ENCODE measurements at places on chromosomes 5 and 9.

GRCh38 chr9:137305060-137305797, 3.2 kb upstream of the NRARP start:
- no peak for DNase-seq

- no peak for DNase-seq
Measured at GRCh38 chr9:101421653-101422065, 13.9 kb downstream of the ALDOB start.

DNA sequence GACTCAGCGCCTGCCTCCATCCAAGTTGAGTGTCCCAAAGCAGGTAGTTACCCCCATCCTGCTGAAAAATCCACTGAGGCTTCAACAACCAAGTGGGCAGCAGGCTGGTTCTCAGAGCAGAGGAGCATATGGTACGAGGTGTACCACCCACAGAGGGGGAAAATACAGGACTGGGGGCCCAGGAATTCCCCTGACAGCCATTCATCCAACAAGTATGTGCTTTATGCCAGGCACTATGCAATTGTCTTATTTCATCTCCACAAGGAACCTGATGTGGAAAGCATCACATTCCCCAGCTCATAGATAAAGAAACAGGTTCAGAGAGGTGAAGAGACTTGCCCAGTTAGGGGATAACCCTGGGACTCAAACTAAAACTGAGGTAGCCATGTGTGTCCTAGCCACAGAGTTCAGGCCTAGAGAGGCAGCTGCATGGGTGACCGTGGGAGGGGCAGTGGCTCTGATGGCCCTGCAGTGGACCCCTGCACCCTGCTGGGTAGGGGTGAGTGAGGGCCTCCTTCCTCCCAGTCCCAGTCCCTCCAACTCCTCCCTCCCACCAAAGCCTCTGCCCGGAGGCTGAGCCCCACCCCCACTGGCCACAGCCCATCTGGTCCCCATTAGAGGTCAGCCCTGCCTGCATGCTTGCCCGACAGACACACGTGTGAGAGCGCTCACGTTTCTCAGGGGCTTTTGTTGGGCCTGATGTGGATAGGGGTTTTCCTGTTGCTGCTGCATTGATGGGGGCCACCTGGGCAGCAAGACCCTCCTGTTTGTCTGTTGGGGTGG, 11.5 kb downstream of the PDLIM4 start:
- no peak for DNase-seq

- DNase-seq = no peak
Measured at GRCh38 chr5:14343376-14343775, 200.2 kb downstream of the TRIO start.

- DNase-seq = no peak
Measured at GRCh38 chr9:95506428-95506677, 10.4 kb downstream of the PTCH1 start.

- no peak for DNase-seq
Measured at GRCh38 chr5:124661317-124662141, 84.9 kb downstream of the ZNF608 start.

- DNase-seq = no peak
Measured at GRCh38 chr5:179765400-179765799, 28.4 kb upstream of the LTC4S start.

GRCh38 chr9:118446943-118447639, 742.9 kb downstream of the TLR4 start:
- DNase-seq = no peak

Data from cortex of kidney (tissue), 1 donor.